Prostate gland (tissue), 2 donors: ENCODE measurements at places on chromosomes 6 and 20. TPM values are rescaled to one million over a fixed set of nuclear protein-coding genes. Genes with fewer than 3 reads are reported as not detected.
A peak's percentile ranks its signal among the peaks of the same experiment; 100 is the strongest.

The CLPSL2 gene
- total RNA-seq, result not detected

The JPH2 gene
- total RNA-seq, result 31.1 TPM

The LRRC73 gene
- 4.0 TPM for total RNA-seq

The CABLES2 gene
- 31.3 TPM for total RNA-seq

The GLP1R gene
- total RNA-seq, result 0.23 TPM

The C6orf163 gene
- 7.4 TPM for total RNA-seq

GRCh38 chr6:107679457-107679856, 144.7 kb downstream of the SCML4 start:
- no peak overlapping the region for H3K4me3 ChIP-seq
- no peaks in the 10 kb centered on the region for H3K4me1 ChIP-seq
- no peak overlapping the region for H3K27ac ChIP-seq
- no peak for DNase-seq
- H3K36me3 ChIP-seq, result no peaks in the 10 kb centered on the region
- no peaks in the 10 kb centered on the region for H3K27me3 ChIP-seq

DNA sequence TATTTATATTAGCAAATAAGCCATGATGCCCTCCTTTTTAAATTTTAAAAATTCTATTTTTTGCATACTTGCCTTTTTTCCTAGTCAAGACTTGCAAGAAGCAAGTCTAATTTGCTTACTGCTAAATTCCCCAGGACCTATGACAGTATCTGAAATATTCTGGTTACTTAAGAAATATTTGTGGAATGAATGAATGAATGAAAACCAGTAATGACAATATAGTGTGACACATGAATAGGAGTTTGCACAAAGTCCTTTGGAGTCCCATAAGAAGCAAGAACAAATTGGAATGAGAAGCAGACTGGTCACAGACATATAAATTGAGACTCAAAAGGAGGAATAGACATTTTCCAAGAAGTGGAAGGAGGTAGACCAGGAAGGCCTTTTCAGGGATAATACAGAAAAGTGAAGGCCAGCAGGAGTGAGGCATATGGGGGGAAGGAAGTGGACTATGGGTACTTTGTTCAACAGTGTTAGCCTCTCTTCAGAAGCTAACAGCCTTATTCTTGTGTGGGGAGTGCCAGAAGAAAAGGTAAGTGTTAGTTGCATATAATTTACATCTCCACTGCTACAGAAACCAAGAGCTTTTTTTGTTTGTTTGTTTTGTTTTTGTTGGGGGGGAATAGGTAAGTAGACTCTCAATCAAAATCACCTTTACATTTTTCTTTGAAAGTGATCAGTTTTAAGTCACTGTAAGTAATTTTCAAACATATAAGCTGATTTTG, 93.6 kb upstream of the FAM184A start:
- no peak for DNase-seq
- no peak overlapping the region for H3K27ac ChIP-seq
- no peak overlapping the region for H3K4me3 ChIP-seq
- no peaks in the 10 kb centered on the region for H3K36me3 ChIP-seq
- H3K27me3 ChIP-seq, result no peaks in the 10 kb centered on the region

- H3K4me1 ChIP-seq, result no peaks in the 10 kb centered on the region
- peak overlapping the region; percentile 91 for H3K27ac ChIP-seq
- H3K4me3 ChIP-seq, result peak overlapping the region; percentile 72
- peak; percentile 33 for DNase-seq
Measured at GRCh38 chr6:34236131-34236442, 586 bp upstream of the HMGA1 start.

GRCh38 chr6:37731371-37731770, 33.7 kb upstream of the MDGA1 start:
- no peak for DNase-seq
- H3K27me3 ChIP-seq, result no peaks in the 10 kb centered on the region
- H3K27ac ChIP-seq, result no peak overlapping the region
- no peaks in the 10 kb centered on the region for H3K36me3 ChIP-seq

- H3K27me3 ChIP-seq, result no peaks in the 10 kb centered on the region
- no peak overlapping the region for H3K4me3 ChIP-seq
- DNase-seq, result no peak
Measured at GRCh38 chr6:1787894-1788293, 178.2 kb downstream of the FOXC1 start.

DNA sequence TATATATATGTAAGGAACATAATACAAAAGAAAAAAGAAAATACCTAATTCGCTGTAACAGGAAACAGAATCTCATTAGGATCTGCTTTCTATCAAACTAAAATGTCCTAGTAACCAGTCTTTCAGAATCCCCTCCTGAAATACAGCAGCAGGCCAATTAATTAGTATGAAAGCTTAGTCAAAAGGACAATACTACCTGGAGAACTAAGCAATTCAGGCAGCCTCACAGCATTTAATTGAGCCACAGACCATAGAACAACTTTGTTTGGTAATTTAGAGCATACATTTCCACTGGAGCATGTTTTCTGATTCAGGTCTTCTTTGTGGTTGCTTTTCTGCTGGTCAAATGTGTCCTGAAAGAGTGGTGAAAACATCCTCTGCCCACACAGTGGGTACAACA, 516.0 kb downstream of the LMBRD1 start:
- H3K4me3 ChIP-seq, result no peak overlapping the region
- no peak overlapping the region for H3K27ac ChIP-seq

GRCh38 chr6:69668916-69669315, 127.9 kb downstream of the LMBRD1 start:
- H3K36me3 ChIP-seq, result no peaks in the 10 kb centered on the region
- no peaks in the 10 kb centered on the region for H3K4me1 ChIP-seq
- no peak for DNase-seq
- H3K27me3 ChIP-seq, result no peaks in the 10 kb centered on the region
- no peak overlapping the region for H3K27ac ChIP-seq
- H3K4me3 ChIP-seq, result no peak overlapping the region

DNA sequence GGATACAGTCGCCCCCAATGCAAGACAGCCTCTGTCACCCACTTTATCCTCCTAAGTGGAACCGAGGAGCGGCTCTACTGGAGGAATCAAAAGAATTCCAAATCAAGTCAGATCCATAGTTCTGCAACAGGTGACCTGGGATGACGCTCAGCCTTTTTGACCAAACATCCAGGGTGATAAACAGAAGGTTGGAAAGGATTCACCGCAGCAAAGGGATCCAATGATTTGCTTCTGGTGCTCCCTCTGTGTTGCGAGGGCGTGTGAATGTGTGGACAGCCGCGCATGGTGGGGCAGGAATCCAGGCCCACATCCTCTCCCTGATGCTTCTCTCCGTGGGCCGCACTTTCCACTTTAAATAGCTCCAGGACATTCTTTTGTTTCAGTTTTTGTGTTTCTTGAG, 116.8 kb upstream of the CDH4 start:
- H3K4me1 ChIP-seq, result no peaks in the 10 kb centered on the region
- DNase-seq, result no peak
- peaks cover 10% of the 10 kb centered on the region for H3K27me3 ChIP-seq
- H3K36me3 ChIP-seq, result no peaks in the 10 kb centered on the region
- H3K27ac ChIP-seq, result no peak overlapping the region

- H3K27ac ChIP-seq, result no peak overlapping the region
- H3K36me3 ChIP-seq, result no peaks in the 10 kb centered on the region
- no peaks in the 10 kb centered on the region for H3K27me3 ChIP-seq
- no peak overlapping the region for H3K4me3 ChIP-seq
- H3K4me1 ChIP-seq, result no peaks in the 10 kb centered on the region
Measured at GRCh38 chr6:137362878-137363804, 131.1 kb downstream of the OLIG3 start.
